ENCODE measurements at places on chromosomes 12 and 14.

- DNase-seq = no peak
Measured at GRCh38 chr14:90720336-90720735, 95.9 kb downstream of the TTC7B start.

DNA sequence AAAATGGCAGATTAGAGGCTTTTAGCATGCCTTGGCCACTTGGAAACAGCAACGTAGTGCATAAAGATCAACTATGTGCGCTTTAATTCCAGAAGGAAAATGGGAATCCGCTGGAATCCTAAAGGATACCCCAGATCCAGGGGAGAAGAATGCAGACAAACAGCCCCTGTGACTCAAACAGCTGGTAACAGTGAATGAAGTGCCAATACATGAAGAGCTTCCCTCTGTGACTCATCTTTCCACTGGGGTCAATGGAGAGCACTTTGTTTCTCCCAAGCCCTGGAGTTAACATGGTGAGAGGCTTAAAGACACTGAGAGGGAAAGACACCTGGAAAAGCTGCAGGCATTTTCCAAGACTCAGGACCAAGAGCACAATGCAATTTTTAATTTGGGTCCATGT, 263.1 kb downstream of the CEP128 start:
- no peak for DNase-seq

DNA sequence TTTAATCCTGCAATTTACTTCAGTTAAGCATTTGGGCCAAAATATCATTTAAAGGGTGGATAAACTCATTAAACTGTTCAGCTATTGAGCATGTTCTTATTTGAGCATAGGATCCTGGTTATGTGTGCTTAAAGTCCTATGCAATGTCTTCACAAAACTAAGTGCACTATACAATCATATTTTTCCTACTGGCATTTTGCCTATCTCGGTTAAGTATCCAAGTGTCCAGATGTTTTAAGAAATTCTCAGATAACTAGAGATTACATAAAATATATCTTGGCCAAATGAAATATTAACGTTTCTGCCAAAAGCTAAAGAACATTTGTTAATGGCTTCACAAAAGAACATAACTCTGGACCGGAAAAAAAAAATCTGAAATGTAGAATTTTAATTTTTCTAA, 250.8 kb upstream of the LRFN5 start:
- DNase-seq = no peak

DNA sequence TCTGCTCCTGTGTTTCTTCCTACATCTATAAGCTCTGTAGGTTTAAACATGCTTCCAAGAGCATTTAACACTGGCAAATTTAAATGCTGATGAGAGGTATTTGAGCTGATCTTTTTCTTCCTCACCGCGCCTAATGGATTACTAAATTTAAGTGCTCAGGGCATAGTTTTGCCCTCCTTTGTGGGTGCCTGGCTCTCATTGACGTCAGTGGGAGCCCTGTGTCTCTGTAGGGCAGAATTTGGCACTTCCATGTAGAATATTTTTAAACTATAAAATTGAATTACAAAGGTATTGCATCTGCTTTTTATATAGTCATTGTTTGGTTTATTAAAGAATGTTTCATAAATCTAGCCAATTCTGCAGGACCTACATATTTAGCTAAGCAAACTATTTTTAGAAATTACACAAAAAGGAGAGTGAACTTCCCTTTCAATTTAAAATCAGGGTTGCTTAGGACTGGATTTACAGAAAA, 444.8 kb downstream of the AEBP2 start:
- DNase-seq = no peak

DNA sequence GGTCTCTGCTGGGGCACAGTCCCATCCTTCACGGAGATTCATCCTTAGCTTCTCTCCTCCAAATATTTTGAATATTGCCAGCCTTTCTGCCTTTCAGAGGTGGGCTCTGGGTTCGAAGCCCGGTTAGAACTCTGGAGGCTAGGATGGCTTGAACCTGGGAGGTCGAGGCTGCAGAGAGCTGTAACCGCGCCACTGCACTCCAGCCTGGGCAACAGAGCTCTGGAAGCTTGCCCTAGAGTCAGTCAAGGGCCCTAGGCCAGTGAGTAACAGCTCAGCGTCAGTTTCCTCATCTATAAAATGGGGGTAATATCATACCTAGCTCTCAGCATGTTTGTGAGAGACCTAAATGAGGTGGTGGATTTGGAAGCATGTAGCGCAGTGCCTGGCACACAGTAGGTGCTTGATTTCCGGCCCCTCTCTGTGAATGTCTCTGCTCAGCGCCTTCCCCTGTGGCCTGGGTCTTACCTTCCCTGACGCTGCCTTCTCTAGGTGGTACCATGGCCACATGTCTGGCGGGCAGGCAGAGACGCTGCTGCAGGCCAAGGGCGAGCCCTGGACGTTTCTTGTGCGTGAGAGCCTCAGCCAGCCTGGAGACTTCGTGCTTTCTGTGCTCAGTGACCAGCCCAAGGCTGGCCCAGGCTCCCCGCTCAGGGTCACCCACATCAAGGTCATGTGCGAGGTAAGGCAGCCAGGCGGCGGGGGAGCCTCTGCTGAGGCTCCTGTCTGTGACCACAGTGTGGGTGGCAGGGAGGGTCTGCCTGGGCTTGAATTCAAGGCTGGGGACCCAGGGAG, 3.4 kb downstream of the PTPN6 start:
- DNase-seq = no peak

- no peak for DNase-seq
Measured at GRCh38 chr14:93749076-93749420, 39.2 kb downstream of the PRIMA1 start.

DNA sequence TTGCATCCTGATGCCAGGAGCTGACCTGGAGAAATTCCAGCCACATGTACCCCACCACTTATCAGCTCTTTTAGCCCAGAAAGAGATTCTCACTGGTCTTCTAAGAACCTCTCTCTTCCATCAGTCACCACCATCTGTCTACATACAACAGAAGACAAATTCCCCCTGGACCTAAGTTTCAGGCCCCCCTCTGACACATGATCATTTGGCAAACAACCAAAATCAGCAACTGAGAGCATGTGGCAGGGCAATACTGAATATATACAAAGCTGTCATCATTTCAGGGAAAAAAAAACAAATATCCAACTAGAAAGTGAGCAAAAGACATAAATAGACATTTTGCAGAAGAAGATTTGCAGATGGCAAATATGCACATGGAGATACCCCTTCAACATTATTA, 180.2 kb downstream of the FOXN3 start:
- no peak for DNase-seq

DNA sequence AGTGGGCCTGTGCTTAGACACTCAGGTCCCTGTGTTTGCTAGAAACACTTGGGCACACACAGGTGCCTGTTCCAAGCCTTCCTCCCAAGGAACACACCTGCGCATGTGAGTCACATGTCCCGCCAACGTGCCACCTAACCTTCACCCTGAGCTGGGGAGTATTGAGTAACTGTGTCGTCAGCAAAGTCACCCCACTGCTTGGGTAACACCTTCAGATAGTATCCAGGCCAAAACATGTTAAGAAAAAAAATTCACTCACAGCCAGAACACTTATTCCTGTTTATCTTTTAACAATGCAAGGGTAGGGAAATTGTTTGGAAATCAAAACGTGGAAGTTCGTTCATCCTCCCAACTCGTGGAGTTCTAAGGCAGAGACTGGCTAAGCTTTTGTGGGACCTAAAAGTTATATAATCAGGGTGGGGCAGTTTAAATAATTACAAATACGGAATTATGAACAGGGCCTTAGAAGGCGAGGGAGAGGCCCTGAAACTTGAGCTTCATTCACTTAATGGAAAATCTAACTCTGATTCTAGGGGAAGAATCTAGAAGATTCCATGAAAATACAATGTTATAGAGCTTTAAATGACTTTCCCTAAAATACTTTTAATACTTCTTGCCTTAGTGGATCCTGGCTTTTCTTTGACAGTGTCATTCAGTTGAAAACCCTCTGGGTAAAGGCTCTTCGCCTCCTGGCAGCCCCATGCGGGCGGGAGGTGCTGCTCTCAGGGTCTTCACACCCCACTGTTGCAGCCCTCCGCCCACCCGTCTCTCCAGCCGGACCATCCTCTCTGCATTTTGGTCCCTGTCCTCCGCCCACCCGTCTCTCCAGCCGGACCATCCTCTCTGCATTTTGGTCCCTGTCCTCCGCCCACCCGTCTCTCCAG, 30.3 kb upstream of the ADIPOR2 start:
- DNase-seq = no peak

DNA sequence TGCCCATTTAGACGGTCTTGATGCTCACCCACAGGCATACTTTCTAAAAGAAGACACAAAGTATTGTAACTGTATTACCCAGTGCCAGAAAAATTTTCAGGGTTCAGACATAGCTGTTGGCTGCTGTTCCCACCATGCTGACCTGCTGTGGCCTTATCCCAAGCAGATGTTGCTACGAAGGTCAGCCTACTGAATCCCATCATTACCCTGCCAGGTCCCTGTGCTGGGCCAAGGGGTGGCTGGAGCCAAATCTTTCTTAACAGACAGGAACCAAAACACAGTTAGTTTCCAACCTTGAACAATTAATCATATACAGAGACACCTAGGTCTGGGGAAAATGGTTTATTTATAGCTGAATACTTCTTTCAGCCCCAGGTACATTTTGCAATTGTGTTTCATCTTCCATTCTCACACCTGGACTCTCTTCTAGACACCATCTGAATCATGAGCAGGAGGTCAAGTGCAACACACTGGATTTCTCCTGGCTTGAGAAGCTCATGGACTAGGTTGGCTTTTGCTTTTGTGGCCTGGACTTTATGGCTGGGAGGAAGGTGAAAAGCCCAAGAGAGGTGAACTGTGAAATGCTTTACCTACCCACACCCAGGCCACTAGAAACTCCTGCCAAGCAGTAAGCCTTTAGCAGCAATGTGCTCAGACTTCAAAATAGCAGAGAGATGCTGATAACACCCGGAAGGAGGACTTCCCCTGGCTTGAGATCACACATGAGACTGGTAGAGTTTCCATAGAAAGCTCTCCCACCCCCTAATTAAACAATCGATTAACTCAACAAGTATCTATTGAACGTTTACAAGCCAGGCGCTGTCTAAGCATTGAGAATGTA, 150.1 kb downstream of the SUDS3 start:
- DNase-seq = no peak

GRCh38 chr12:29581631-29582030, 84.1 kb upstream of the OVCH1 start:
- no peak for DNase-seq

GRCh38 chr12:123271001-123271668, 521 bp downstream of the CDK2AP1 start:
- DNase-seq = peak; percentile 35

DNA sequence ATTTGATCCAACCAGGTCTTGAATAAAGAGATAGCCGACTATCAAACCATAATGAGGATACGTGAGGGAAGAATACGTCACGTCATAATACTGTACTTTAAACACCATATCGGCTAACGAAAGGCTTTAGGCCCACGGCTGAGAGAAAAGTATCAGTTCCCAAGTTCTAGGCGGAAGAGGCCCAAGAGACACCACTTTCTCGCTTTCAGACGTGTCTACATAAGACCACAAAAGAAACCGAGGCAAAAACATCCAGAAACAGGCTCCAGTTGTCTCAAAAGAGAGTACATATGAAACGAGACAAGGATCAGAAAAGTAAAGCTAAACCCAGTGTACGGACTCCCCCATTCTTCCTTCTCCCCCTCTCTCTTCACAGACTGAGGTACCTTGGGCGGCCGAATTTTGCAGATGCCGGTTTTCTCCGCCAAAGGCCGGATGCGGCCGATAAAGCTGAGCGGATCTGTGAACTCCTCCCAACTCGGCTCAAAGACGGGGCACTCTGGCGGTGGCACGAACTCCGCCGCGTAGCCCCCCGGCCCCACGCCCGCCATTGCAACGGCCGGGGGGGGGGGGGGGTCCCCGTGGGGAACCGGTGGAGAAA, 479 bp downstream of the KDM5A start:
- peak; percentile 36 for DNase-seq

GRCh38 chr12:86698641-86698980, 442.4 kb upstream of the MGAT4C start:
- no peak for DNase-seq

DNA sequence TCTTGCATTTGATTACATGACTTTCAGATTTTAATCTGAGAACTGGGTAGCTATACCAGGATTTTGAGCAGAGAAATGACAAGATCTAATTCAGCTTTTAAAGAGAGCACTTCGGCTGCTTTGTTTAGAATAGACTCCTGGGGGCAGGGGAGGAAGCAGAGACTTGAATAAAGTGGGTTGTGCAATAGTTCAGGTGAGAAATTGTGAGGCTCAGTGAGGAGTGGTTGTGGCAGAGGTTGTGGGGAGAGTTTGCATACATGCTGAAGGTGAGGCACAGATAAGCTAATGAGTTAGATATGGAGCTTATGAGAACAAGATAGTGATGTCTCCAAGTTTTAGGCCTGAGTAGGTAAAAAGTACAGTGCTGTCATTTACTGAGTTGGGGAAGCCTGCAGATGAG, 281.4 kb downstream of the FLRT2 start:
- no peak for DNase-seq

- DNase-seq = no peak
Measured at GRCh38 chr14:89609500-89610100, 192.6 kb upstream of the FOXN3 start.

DNA sequence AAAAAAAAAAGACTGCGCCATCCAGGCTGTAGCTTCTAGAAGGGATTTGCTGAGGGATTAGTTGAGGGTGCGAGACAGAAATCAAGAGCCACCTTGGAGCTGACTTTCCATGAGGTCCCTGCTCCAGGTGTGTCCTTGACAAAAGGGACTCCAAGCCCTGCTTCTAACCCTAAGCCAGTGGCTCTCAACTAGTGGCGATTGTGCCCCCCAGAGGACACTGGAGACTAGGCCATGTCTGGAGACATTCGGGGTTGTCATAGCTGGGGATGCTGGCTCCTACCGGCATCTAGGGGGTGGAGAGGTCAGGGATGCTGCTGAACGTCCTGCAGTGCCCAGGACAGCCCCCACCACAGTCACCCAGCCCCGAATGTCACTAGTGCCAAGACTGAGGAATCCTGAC, 40.6 kb downstream of the SPRING1 start:
- no peak for DNase-seq

DNA sequence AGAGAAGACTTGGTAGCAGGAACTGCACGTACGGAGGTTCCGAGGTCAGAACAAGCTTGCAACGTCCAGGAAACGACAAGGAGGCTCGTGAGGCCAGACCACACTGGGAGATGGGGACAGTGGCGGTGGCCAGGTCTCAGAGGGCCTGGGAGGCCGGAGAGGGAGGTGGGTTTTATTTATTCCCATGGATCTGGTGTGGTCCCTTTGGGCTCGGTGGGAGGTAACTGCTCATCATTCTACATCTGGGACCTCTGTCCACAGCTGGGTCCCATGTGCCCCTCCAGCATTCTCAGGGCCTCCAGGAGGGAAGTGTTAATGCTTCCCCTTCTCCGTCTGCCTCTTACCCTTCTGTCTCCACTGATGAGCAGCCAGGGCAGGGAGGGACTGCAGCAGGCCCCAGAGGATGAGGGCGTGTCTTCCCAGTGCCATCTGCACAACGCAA, 35.7 kb upstream of the NCOR2 start:
- no peak for DNase-seq

- no peak for DNase-seq
Measured at GRCh38 chr14:35349496-35350365, 54.8 kb downstream of the NFKBIA start.
